HepG2 (cell line): ENCODE measurements at places on chromosomes 7 and 10. TPM values are rescaled to one million over a fixed set of nuclear protein-coding genes. Genes with fewer than 3 reads are reported as not detected.

GRCh38 chr10:117716889-117717288 lies 174.3 kb downstream of the EMX2 start:
- DNase-seq: no peak
- H3K27me3 ChIP-seq: no peaks in the 10 kb centered on the region; the same call in 1 of the 2 replicates
- no peaks in the 10 kb centered on the region for H3K4me1 ChIP-seq

GRCh38 chr10:4111643-4112042 lies 326.6 kb upstream of the KLF6 start:
- no peaks in the 10 kb centered on the region for H3K4me1 ChIP-seq
- no peaks in the 10 kb centered on the region for H3K27me3 ChIP-seq
- DNase-seq: no peak
- H3K36me3 ChIP-seq: no peaks in the 10 kb centered on the region
- H3K27ac ChIP-seq: no peak overlapping the region
- H3K4me3 ChIP-seq: no peak overlapping the region

- peaks cover 19% of the 10 kb centered on the region for H3K4me1 ChIP-seq
- peaks cover 63% of the 10 kb centered on the region for H3K27me3 ChIP-seq
- 0 out of 2 replicates have a peak overlapping the region, but pooled peaks have one; percentile 23 for H3K4me3 ChIP-seq
- no peak for DNase-seq
- no peak overlapping the region for H3K27ac ChIP-seq
These were observed 1.2 kb downstream of the GPNMB start for GRCh38 chr7:23247603-23248335.

TMEM176A gene
- not detected in 2 replicates for total RNA-seq

DNA sequence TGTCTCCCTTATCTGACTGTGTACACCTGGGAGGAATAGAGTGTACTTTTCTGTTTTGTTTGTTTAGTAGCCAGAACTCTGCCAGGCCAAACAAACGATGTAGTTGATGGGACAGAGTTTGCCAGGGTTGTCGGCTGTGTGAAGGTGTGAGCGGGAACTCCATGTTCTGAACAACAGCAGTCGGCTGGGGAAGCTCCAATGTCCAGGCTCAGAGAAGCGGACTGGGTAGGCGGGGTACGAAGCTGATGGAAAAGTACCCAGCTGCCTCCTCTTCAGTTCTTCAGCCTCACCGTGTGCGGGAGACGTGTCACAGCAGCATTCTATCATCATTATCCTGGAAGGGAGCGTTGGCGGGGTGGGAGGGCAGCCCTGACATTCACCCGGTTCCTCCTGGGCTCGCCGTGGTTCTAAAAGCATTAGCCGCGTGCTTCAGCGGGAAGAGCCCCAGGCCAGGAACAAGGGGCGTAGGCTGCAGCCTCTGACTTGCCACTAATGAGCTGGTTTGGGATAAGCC lies 52.9 kb downstream of the PFKFB3 start:
- no peak overlapping the region for H3K4me3 ChIP-seq
- H3K27ac ChIP-seq: no peak overlapping the region
- H3K4me1 ChIP-seq: peaks cover 19% of the 10 kb centered on the region; the same call in 1 of the 2 replicates

DNA sequence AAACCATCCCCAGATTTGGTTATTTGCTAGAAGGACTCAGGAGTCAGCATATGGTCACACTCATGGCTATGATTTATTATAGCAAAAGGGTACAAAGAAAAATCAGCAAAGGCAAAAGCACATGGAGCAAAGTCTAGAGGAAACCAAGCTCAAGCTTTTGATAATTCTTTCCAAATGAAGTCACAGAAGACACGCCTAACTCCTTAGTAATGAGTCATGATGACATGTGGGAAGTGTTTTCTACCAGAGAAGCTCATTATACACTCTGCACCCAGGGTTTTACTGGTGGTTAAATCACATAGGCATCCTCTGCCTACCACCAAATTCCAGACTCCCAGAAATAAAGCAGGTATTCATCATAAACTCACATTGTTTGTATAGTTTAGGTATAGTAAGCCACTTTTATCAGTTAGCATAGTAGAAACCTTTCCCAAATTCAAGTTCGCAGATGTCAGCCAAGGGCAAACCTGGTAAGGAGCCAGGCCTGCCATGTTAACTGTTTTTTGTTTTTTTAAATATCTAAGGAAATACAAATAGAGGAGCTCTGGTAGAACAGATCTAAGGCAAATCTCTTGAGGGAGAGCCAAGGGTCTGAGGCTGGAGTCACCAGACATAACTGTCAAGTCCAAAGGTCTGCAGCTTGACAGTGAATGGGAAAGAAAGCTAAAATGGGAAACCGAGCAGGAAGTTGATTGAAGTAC lies 15.4 kb upstream of the HIBADH start:
- H3K27me3 ChIP-seq: no peaks in the 10 kb centered on the region
- peaks cover 41% of the 10 kb centered on the region for H3K4me1 ChIP-seq
- no peak overlapping the region for H3K4me3 ChIP-seq
- H3K36me3 ChIP-seq: no peaks in the 10 kb centered on the region
- H3K27ac ChIP-seq: peak overlapping the region; percentile 74
- peak; percentile 83 for DNase-seq

- H3K4me3 ChIP-seq: peak overlapping the region; percentile 21
- no peak overlapping the region for H3K27ac ChIP-seq
- H3K4me1 ChIP-seq: peaks cover 62% of the 10 kb centered on the region
These were observed 42.7 kb downstream of the LYZL2 start for GRCh38 chr10:30586828-30587227.

YKT6 gene
- total RNA-seq: 52.2 and 59.0 TPM in 2 replicates

- H3K4me3 ChIP-seq: no peak overlapping the region
- H3K27ac ChIP-seq: no peak overlapping the region
- H3K36me3 ChIP-seq: no peaks in the 10 kb centered on the region
- no peaks in the 10 kb centered on the region for H3K27me3 ChIP-seq
- no peaks in the 10 kb centered on the region for H3K4me1 ChIP-seq
These were observed 72.3 kb upstream of the SP8 start for GRCh38 chr7:20858951-20859350.

- H3K36me3 ChIP-seq: no peaks in the 10 kb centered on the region
- H3K27me3 ChIP-seq: no peaks in the 10 kb centered on the region
- no peak overlapping the region for H3K27ac ChIP-seq
- peak; percentile 45 for DNase-seq
These were observed 29.5 kb upstream of the PFKFB3 start for GRCh38 chr10:6173203-6173602.

DNA sequence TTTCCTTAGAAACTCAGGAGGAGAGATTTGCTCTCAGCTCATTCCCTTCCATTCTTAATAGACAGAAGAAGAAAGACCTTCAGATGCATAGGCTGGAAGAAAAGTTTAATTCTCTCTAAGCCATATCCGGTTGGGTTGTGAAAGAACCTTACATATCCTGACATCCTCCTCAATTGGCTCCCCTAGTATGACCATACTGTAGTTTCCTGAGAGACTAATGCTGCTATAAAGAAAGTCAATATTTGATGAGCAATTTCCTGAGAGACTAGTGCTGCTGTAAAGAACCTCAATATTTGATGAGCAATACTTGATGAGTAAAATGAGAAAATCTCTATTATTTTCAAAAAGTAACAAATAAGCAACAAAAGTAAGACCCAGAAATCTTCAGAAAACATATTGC lies 888.5 kb upstream of the SORCS1 start:
- H3K27me3 ChIP-seq: no peaks in the 10 kb centered on the region
- H3K4me3 ChIP-seq: no peak overlapping the region
- no peak overlapping the region for H3K27ac ChIP-seq
- H3K4me1 ChIP-seq: no peaks in the 10 kb centered on the region
- no peak for DNase-seq

DNA sequence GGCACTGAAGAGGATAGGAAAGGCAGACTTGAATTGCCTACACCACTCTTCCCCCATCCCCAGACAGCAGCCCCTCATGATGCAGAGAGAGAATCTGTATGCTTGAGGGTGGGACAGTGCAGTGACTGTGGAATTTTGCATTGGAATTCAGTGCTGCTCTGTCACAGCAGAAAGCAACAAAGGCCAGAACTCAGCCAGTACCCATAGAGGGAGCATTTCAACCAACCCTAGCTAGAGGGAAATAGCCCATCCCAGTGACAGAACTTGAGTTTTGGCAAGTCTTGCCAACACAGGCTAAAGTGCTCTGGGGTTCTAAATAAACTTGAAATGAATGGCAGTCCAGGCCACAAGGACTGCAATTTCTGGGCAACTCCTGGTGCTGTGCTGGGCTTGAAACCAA lies 80.4 kb downstream of the TES start:
- no peak overlapping the region for H3K27ac ChIP-seq
- H3K4me3 ChIP-seq: no peak overlapping the region
- H3K4me1 ChIP-seq: no peaks in the 10 kb centered on the region
- H3K27me3 ChIP-seq: no peaks in the 10 kb centered on the region
- DNase-seq: no peak

- H3K27me3 ChIP-seq: no peaks in the 10 kb centered on the region
- H3K4me1 ChIP-seq: peaks cover 33% of the 10 kb centered on the region
- no peak overlapping the region for H3K27ac ChIP-seq
- H3K36me3 ChIP-seq: 0 out of 3 replicates have a peak, but pooled peaks cover 7% of the 10 kb centered on the region
- H3K4me3 ChIP-seq: no peak overlapping the region
These were observed 13.5 kb downstream of the PTPN12 start for GRCh38 chr7:77550586-77550985.

- no peaks in the 10 kb centered on the region for H3K4me1 ChIP-seq
- no peaks in the 10 kb centered on the region for H3K27me3 ChIP-seq
- no peak for DNase-seq
- H3K36me3 ChIP-seq: no peaks in the 10 kb centered on the region
These were observed 64.3 kb downstream of the FAM204A start for GRCh38 chr10:118277871-118278270.

ANKRD1 gene
- total RNA-seq: 19.4 and 26.4 TPM in 2 replicates

DNA sequence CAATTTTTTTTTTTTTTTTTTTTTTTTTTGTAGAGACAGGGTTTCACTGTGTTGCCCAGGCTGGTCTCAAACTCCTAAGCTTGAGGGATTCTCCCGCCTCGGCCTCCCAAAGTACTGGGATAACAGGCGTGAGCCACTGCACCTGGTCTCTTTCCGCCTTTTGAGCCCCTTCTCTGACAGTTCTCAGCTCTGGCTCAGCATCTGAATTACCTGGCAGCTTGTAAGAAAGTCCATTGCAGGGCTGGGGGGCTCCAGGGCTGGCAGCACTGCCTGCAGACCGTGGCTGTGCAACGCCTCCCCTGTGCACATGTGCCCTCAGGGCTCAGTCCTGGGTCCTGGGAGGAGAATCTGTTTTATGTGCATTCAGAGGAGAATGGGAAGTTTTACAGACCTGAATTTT lies 37.6 kb downstream of the VWA2 start:
- H3K27ac ChIP-seq: no peak overlapping the region
- H3K36me3 ChIP-seq: no peaks in the 10 kb centered on the region
- H3K4me1 ChIP-seq: no peaks in the 10 kb centered on the region
- no peak overlapping the region for H3K4me3 ChIP-seq
- no peak for DNase-seq

- DNase-seq: no peak
- H3K4me3 ChIP-seq: no peak overlapping the region
- peaks cover 18% of the 10 kb centered on the region for H3K4me1 ChIP-seq
- H3K27me3 ChIP-seq: peaks cover 3% of the 10 kb centered on the region; the same call in 1 of the 2 replicates
- no peaks in the 10 kb centered on the region for H3K36me3 ChIP-seq
- no peak overlapping the region for H3K27ac ChIP-seq
These were observed 8.0 kb downstream of the CALHM3 start for GRCh38 chr10:103470761-103471653.

SLC39A12 gene
- not detected in 2 replicates for total RNA-seq

- H3K27me3 ChIP-seq: peaks cover 8% of the 10 kb centered on the region; the same call in 1 of the 3 replicates
- H3K4me1 ChIP-seq: no peaks in the 10 kb centered on the region
- H3K36me3 ChIP-seq: no peaks in the 10 kb centered on the region
- DNase-seq: no peak
- H3K27ac ChIP-seq: no peak overlapping the region
These were observed 4.6 kb upstream of the NOBOX start for GRCh38 chr7:144408121-144408520.

TFEC gene
- not detected in 2 replicates for total RNA-seq

DNA sequence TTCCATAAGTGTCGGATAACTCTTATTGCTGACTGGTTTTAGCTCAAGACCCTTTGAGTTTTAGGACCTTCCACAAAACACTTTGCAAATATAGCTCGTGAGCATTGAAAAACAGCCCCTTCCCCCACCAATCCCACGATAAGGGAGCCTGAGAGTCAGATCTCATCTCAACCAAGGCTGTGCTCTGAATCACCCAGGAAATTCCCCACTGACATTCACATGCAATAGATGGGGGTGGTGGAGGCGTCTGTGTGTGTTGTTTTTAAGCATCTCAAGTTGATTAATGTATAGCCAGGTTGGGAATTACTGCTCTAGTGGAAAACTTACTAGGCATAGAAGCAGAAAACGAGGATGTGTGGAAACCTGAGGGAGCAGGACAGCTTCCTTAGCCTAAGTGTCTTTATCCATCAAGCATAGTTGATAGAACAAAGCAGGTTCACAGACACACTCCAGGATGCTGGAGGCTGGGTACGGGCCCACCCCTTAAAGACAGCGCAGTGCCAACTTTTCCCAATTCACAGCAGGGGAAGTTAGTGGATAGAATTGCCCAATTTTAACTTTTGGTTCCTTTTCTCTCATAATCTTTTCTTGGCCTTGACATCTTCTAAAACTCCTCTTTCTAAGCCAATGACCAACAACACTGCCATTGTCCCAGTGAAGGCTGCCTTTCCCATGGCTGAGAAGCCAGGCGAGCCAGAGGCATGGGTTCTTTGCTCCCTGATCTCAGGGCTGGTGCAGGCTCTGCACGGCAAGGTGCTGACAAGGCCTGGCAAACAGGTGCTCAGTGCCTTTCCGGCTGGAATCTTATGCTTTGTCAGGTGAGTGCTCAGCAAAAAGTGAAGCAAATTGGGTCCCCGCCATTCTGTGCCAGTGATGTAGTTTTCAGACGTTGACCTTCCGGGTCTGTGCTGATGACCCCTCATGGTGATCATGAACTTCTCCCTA lies 98.5 kb upstream of the INSIG1 start:
- no peak for DNase-seq
- H3K4me1 ChIP-seq: no peaks in the 10 kb centered on the region
- no peak overlapping the region for H3K27ac ChIP-seq

- DNase-seq: no peak
- no peaks in the 10 kb centered on the region for H3K36me3 ChIP-seq
- no peaks in the 10 kb centered on the region for H3K4me1 ChIP-seq
- peaks cover 2% of the 10 kb centered on the region for H3K27me3 ChIP-seq
These were observed 22.8 kb downstream of the PRKAG2 start for GRCh38 chr7:151853896-151854719.

SUN3 gene
- not detected in 2 replicates for total RNA-seq

GRCh38 chr10:48219194-48219593 lies 55.3 kb downstream of the FRMPD2 start:
- no peaks in the 10 kb centered on the region for H3K27me3 ChIP-seq
- no peak overlapping the region for H3K27ac ChIP-seq
- DNase-seq: no peak
- H3K36me3 ChIP-seq: no peaks in the 10 kb centered on the region
